DMS153 (cell line): ENCODE measurements at places on chromosomes 1 and 21.

- DNase-seq = no peak
Observed at GRCh38 chr1:209886219-209886536, 51.8 kb upstream of the SYT14 start.

GRCh38 chr21:41425954-41426675, at the start of gene MX1:
MX1 (plus strand) TSS chr21:41426239; CDS start chr21:41432071, 5,832 bp downstream.
- DNase-seq = peak; percentile 36

- DNase-seq = no peak
Observed at GRCh38 chr1:204971517-204972336, 71.3 kb upstream of the CNTN2 start.

DNA sequence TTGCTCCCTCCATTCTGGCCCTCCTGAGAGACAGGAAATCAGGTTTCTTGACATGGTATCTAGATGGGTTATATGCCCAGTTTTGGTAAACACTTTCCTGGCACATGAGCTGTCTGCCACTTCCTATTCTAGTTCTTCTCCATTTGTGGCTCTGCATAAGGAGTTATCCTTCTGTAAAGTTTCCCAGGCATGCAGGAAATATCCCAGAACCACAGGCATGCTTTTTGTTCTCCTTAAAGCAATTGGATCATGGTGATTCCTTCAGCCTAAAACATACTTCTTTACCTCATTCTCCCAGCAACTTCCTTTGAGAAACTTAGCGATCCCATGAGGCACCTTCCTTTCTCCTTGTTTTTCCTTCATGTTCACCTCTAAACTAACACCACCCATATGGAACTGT, 199.8 kb downstream of the CRB1 start:
- DNase-seq = no peak

DNA sequence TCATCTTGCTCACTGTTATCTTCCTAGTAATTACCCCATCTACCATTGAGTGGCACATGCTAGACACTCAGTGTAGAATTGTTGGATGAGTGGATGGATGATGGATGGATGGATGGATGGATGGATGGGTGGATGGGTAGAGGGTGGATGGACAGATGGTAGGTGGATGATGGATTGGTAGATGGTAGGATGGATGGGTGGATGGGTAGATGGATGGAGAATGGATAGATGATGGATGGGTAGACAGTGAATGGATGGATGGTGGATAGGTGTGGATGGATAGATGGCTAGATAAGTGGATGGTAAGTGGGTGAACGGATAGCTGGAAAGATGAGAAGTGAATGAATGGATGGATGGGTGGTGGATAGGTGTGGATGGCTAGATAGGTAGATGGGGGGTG, 165.3 kb upstream of the KLHDC7A start:
- no peak for DNase-seq

GRCh38 chr21:44966135-44967081, 26.6 kb downstream of the SLX9 start:
- no peak for DNase-seq

DNA sequence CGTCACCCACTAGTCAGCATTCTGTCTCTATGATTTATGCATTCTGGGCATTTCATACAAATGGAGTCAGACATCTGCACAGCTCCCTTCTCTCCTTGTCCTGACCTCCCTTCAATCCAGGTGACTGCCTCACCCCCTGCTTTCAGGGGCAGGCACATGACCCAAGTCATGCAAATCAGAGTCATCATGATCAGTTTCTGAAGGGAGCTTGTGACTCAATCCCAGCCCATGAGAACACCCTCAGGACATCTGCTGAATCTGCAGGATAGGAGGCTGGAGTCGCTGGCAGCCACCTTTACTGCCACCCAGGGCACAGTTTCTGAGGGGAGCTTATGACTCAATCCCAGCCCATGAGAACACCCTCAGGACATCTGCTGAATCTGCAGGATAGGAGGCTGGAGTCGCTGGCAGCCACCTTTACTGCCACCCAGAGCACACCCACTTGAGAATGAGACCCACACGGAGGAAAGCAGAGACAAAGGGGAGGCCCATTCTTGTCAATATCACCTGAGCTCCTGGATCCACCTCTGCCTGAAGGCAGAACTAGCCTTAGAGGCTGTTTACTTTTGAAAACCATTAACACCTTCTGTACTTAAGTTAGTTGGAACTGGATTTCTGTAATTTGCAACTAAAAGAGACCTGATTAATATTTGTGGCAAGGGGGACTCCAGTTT, 62.3 kb upstream of the SLC25A33 start:
- DNase-seq = no peak

- no peak for DNase-seq
Observed at GRCh38 chr1:70353601-70354331, 756 bp downstream of the ANKRD13C start.

DNA sequence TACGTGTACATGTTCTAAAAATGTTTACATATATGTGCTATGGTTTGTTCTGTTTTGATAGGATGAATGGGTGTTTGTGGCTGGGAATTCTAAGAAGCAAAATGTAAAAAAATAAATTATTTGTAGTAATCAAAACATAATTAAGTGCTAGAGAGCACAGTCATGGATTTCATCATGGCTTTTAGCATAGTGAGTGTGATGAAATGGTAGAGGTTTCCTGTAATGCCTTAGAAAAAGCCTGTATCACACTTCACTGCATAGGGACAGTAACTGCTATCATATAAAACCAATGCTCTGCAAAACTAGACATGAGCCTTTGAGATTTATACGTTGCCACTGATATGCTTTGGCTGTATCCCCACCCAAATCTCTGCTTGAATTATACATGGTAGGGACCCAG, 99.8 kb downstream of the PTGER3 start:
- DNase-seq = no peak

DNA sequence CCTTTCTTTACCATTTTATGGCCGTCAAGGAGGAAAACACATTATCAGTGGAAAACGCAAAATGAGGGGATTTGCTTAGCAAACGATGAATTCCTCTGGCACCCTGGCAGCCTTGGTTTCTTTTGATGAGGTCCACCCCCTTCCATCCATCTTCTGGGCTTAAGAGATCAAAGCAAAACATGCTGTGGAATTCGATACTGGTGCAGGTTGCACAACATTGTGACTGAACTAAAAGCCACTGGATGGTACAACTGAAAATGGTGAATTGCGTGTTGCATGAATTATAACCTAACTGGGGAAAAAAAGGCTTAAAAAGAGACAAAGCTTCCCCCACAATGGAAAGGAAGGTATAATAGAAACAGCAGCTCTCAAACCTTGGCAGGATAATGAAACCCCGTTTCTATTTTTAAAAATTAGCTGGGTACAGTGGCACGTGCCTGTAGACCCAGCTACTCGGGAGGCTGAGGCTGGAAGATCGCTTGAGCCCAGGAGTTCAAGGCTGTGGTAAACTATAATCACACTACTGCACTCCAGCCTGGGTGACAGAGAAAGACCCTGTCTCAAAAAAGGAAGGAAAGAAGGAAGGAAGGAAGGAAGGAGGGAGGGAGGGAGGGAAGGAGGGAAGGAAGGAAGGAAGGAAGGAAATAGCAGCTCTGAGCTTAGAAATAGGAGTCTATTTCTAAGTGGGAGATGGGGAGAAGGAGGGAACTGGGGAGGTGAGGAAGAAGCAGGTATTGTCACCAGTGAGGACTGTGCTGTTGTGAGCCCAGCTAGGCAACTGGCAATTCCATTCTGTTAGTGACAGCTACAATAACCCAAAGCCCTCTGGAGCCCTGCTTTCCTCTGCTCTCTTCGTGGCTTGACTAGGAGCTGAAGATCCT, 29.0 kb upstream of the LGALS8 start:
- no peak for DNase-seq

- DNase-seq = no peak
Observed at GRCh38 chr1:245671966-245672767, 517.4 kb downstream of the KIF26B start.

GRCh38 chr1:214438075-214438474, 113.3 kb downstream of the PTPN14 start:
- DNase-seq = no peak

GRCh38 chr1:214281720-214282629, 1.0 kb downstream of the SMYD2 start:
- DNase-seq = peak; percentile 41

DNA sequence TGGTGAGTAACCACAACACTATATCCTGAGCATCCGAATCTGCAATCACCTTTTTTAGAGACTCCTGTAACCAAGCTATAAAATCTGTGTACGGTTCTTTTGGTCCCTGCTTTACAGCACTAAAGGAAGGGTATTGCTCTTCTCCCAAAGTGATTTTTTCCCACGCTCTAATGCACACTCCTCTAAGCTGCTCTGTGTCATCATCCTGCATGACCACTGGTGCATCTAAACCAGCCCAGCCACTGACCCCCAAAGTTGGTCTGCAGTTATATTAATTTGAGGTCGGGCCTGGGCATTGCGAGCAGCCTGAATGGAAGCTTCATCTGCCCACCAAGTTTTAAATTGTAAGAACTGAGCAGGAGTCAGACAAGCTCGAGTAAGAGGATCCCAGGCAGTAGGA, 480.0 kb downstream of the PTPRU start:
- no peak for DNase-seq

DNA sequence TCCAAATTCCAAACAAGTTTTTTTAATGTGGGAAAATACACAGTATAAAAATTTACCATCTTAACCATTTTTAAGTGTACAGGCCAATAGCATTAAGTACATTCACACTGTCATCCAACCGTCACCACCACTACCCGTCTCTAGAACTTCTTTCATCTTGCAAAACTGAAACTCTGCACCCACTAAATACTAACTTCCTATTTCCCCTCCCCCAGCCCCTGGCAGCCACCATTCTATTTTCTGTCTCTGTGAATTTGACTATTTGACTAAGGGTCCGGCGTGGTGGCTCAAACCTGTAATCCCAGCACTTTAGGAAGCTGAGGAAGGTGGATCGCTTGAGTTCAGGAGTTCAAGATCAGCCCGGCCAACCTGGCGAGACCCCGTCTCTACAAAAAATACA, 36.1 kb downstream of the CLSTN1 start:
- no peak for DNase-seq

- DNase-seq = no peak
Observed at GRCh38 chr1:158933621-158934020, 2.3 kb downstream of the PYHIN1 start.

DNA sequence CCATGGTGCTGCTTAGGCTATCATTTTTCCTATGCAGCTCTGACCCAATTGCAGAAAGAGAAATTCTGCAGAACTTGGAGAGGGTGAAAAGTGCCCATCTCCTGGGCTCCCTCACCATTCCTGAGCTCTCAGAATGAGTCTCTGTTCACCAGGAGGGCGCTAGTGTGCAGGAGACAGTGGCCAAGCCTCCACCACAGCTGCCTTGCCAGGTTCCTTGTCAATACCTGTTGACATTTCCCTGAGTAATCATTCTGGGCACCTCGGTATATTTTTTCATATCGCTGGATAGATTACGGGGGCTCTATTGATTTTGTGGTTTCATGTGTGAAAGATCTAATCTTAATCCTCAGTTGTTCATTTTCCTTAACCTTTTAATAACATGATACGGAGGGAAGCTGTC, 13.0 kb upstream of the C8B start:
- DNase-seq = no peak

DNA sequence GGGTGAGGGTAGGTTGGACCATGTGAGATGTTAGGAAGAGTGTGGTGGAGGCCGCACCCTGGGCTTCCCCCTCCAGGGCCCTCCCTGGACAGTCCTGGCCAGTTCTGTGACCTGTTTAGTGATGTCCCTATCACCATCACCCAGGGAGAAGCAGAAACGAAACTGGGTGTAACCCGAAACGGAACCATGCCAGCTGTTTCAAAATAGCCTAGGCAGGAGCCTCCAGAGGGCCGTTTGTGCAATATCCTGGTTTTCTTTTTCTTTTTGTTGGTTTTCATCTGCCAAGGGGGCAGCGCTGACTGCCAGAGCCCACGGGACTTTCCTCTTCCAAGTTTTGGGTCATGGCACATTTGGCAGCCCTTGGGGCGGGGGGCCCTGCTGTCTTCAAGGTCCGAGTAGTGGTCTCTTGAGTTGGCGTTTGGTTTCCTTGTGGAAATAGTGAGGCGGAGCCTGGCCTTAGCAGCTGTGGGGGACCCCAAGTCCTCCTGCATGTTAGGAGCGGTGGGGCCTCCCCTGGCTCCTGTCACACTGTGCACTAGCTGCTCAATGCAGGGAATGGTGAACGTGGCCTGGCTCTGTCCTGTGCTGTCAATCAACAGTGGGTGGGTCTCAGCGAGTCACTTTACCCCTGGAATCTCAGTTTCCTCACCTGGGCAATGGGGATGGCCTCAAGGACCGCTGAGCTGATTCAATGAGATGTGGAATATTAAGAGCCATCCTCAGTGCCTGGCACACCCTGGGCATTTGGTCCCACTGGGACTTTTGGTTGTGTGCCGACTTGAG, 90.7 kb downstream of the ARHGEF10L start:
- no peak for DNase-seq

GRCh38 chr1:177517546-177517945, 346.8 kb downstream of the BRINP2 start:
- no peak for DNase-seq

DNA sequence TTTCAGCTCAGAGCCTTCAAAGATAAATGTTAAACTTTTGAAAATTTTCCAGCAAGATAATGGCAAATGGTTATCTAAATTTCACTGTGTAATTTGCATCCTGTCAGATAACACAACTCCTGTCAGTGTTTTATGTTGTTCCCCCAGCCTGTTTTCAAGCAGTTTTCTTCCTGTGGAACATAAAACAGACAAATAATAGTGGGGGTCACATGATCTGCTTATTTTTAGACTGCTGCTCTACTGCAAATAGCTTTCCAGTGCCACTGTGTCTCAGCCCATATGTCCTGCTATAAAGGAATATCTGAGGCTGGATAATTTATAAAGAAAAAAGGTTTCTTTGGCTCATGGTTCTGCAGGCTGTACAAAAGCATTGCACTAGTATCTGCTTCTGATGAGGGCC, 32.2 kb downstream of the FMO3 start:
- DNase-seq = no peak

DNA sequence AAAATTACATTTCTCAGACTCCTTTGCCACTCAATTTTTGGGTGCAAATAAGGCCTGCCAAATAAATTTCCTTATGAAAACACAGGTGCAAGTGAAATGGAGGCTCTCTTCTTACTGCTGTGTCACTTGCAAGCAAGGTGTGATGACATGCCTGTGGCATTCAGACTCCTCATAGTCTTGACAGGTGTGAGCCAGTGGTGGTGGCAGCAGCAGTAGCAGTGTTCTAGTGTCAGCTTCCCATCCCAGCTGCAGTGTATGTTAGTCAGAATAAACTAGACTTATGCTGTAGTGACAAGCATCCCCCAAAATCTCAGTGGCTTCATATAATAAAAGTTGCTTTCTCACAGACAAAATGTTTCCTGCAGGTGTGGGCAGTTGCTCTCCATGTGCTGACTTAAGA, 3.8 kb upstream of the EEIG2 start:
- DNase-seq = no peak

GRCh38 chr1:36591278-36591677, 108.6 kb upstream of the CSF3R start:
- DNase-seq = no peak

- DNase-seq = no peak
Observed at GRCh38 chr1:215539803-215540570, 27.1 kb upstream of the KCTD3 start.

- no peak for DNase-seq
Observed at GRCh38 chr1:68848017-68848416, 351.1 kb upstream of the DEPDC1 start.

DNA sequence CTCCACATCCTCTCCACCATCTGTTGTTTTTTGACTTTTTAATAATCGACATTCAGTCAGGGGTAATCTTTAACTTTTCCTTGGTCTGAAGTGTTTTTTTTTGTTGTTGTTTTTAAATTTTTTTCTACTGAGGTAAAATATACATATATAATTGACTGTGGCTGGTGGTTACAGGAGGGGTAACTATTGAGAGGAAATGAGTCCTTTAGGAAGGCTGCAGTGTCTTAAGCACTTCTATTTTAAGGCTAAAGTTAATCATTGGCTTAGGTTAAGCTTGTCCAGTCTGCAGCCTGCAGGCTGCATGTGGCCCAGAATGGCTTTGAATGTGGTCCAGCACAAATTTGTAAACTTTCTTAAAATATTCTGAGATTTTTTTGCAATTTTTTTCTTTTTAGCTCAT, 172.5 kb downstream of the CTH start:
- no peak for DNase-seq
